Stimulated activated memory B cell treated with anti-CD40 and anti-IgM and Interleukin-4, amounts not matched to agents 10 μg/mL and 1 μg/mL and 100 μg/mL, for 72 hours (primary cell): ENCODE measurements at places on chromosomes 5 and 9.
A peak's percentile ranks its signal among the peaks of the same experiment; 100 is the strongest.

- ATAC-seq, result no peak
Observed at GRCh38 chr5:180323160-180323559, 30.0 kb downstream of the GFPT2 start.

- ATAC-seq, result no peak
Observed at GRCh38 chr9:86614871-86615849, 260.9 kb upstream of the TUT7 start.

DNA sequence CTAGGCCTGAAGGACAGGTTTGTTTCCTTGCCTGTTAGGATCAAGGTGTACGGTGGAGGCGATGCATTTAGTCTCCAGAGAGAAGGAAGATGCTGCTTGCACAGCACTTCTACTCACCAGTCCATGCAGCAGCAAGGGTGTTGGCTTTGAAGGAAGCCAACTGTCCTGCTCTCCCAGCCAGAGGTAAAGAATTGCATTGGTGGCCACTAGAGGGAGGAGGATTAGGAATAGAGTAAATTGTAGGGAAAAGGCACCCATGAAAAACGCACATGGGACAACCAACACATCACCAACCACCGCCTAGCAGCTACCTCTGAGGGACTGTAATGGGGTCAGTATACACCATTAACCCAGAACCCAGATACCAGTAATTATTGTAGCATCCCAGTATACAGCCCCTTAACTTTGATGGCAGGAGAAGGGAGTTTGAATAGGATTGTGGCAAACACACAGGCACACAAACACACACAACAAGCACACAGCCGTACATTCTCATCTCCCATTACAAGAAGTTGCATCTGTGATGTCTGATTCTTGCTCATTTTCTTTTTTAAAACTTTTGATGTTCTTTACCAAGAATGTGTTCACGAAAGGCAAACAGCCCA lies 267.7 kb downstream of the ADAMTS6 start:
- ATAC-seq, result no peak

DNA sequence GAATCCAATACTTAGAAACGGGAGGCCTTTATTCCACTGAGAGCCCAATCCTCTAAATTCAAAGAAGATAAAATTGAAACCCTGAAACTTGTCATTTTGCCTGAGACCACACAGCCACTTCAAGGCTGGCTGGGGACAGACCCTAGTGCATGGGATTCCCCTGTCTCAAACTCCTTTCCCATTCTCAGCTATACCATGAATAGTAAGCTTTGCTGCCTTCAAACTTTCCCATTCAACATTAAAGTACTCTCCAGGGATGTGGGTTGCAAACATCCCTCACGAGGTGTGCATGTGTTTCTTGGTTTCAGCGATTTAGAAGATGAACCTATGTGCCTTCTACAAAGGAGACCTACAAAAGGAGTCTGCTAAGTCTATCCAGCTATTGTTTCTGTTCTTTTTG lies 64.6 kb downstream of the GABRB2 start:
- ATAC-seq, result no peak

DNA sequence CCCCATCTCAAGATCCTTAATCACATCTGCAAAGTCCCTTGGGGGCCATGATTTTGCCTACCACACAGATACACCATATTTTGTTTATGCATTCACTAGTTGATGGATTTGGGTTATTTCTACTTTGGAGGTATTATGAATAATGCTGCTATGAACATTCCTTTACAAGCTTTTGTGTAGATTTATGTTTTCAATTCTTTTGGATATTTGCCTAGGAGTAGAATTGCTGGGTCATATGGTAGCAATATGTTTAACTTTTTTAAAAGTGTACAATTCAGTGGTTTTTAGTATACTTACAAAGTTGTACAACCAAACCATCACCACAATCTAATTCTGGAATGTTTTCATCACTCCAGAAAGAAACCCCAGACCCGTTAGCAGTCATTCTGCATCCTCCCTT lies 7.8 kb upstream of the ANP32B start:
- ATAC-seq, result no peak

DNA sequence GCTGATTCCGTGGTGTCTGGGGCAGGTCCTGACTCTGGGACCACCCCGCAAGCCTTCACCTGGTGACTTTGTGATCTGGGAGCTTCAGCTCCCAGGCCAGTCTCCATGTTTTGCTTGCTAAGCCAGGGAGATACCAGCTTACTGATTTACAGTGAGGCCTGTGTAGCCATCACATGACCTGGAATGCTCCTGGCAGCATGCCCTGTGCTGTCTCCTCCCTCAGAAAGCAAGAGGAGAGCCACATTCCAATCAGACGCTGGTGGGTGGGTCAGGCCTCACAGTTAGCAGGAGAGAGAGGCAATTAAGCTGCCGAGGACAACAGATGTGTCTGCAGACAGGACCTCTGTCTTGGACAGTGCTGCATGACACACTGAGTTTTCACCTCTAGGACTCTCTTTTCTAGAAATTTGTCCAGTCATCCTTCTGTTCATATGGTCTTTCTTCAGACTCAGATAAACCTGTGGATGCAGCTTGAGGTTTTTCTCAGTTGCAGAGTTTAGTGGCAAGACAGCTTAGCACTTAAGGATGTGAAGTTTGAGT lies 24.4 kb upstream of the GRPEL2 start:
- ATAC-seq, result no peak

DNA sequence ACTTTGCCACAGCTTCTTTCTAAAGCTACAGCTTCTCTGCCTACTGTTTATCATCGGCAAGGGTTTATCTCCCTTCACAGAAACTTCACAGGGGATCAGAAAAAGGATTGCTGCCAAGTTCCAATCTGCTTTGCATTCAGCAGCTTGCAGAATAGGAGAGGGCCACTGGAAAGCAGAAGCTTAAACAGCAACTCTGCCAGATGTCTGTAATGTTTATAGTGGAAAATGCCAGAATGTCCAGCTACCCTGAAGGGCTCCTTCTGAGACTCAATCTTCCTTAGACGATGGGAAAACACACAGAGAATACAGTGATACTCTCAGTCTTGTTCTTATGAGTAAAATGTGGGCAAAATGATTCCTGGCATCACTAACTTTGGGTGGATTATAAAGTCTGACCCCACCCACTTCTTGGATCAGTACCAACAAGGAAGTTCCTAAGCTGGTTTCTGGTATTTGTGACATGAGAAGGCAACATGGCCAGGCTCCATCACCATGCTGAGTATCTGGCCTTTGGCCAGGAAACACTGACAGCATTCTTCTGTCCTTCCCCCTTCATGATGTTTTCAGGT lies 19.0 kb downstream of the STOM start:
- ATAC-seq, result no peak

- ATAC-seq, result no peak
Observed at GRCh38 chr5:31285025-31285424, 91.5 kb downstream of the CDH6 start.

DNA sequence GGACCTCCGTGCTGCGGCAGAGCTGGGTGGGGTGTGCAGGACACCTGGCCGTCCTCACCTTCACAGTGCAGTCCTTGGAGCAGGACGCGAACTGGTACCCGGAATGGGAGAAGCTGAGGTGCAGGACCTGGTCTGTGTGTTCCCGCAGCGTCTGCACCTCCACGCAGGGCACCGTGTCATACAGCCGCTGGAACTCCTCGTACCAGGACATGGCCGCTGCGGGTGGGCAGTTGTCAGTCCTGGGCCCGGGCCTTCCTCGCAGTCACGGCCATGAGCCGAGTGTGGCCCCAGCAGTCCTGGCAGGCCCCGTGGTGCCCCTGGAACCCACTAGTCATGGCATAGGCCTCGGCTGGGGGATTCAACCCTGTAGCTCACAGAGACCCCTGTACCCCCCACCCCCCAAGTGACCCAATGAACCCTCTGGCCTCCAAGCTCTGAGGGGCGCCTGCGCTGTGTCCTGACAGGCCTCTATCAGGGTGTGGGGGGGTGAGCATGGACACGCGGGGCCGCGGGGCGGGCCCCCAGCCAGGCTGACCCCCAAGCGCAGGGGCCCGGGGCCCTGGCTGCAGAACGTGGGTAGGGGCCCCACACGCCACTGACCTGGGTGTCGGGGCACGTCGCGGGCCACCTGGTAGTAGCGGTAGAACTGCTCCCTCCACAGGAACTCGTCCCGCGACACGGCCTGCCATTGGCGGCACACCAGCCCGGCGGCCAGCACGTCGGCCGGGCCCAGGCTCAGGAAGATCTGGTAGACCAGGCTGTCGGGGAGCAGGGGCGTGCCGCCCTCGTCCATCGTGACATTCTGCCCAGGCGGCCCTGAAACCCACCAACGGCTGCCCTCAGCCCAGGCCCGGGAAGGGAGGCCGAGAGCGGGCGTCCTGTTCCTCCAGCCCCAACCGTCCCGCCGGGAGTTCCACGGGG lies 987 bp downstream of the FBXW5 start:
- peak; percentile 9 for ATAC-seq

DNA sequence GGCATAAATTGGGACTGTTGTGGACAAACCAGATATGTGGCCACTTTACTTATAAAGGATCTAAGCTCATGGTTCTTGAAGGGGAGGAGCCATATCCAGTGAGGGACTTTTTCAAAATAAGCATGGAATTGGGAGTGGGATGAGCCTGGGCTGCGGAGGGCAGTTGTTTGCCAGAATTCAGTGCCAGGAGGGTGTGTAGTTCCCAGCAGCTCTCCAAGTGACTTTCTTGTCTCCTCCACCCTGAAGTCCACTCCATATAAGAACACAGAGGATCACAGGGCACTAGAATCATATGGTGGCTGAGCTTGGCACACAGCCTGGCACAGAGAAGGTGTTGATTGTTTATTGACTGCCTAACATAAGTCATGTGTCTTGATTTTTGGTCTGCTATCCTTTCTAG lies 121.1 kb downstream of the CAVIN4 start:
- no peak for ATAC-seq

- ATAC-seq, result no peak
Observed at GRCh38 chr9:77954013-77954665, 77.5 kb downstream of the GNAQ start.

GRCh38 chr5:6705088-6705487 lies 8.1 kb upstream of the TENT4A start:
- ATAC-seq, result peak; percentile 91

GRCh38 chr5:72623323-72623722 lies 116.1 kb upstream of the ZNF366 start:
- no peak for ATAC-seq

DNA sequence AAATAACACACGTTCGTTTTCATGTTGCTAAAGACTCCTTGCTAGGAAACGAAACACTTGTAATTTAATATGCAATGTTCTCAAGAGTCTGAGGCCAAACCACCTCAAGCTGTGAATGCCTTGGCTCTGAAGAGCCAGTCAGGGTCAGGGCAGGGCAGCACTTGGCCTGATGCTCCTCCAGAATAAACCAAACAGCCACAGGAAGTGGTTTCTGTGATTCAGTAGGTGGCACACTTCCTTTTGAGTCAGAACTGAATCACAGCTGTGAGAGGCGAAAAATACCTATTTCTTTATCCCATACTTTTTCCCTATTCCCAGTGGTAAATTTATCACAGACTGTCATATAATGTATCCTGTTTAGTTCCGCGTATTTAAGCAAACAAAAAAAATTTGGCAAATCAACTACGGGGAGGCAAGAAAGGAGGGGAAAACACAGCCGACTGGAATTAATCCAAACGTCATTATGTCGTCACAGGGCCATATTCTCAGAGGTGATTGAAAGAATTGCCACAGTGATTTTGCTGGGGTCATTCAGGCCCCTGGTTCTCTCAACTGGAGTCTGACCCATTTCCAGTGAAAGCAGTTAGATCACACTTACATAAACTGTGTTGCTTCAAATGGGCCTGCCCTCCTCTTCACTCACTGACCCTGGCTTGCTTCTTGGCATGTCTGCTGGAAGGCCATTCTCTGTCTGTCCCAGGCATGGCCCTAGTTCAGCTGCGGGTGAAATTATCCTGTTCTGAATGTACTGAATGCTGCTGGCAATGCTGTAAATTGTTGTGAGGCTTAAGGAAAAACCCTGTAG lies 71.2 kb downstream of the ARRDC3 start:
- peak; percentile 96 for ATAC-seq

DNA sequence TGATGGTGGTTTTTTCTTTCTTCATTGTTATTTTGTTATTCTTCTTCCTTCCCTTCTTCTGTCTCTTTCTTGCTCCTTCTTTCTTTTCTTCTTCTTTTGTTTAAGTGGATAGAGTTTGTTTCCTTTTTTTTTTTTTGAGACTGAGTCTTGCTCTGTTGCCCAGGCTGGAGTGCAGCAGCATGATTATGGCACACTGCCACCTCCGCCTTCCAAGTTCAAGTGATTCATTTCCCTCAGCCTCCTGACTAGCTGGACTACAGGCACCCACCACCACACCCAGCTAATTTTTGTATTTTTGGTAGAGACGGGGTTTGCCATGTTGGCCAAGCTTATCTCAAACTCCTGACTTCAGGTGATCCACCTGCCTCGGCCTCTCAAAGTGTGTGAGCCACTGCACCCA lies 40.3 kb downstream of the JAK2 start:
- ATAC-seq, result no peak

DNA sequence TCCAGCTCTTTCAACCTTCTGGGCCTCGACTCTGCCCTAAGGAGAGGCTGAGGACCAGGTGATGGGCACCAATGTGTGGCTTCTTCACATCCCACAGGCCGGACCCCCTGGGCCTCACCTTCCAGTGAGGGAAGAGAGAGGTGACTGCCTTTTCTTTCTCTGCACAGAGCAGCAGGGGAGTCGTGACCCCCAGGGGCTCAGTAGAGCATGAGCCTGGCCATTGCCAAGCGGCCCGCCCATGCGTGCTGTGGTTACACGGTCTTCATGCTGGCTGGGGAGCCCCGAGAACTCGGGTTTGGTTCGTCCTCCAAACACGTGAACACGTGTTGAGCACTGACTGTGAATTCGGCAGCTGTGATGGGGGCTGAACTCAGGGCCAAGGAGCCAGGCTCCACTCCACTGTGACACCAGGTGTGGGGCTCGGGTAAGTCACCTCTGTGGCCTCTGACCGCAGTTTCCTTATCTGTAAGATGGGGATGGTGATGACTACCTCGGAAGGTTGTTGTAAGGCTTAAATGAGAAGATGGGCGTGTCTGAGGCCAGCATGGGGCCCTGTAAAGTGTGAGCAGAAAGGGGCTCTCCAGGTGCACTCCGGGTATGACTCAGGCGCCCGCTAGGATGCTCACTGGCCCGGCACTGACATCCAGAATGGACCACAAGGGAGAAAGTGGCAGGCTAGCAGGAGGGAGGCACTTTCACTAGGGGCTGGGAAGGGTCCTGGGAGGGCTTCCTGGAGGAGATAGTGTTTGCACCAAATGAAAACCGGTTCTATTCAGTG lies 13.4 kb upstream of the GRHPR start:
- peak; percentile 96 for ATAC-seq

DNA sequence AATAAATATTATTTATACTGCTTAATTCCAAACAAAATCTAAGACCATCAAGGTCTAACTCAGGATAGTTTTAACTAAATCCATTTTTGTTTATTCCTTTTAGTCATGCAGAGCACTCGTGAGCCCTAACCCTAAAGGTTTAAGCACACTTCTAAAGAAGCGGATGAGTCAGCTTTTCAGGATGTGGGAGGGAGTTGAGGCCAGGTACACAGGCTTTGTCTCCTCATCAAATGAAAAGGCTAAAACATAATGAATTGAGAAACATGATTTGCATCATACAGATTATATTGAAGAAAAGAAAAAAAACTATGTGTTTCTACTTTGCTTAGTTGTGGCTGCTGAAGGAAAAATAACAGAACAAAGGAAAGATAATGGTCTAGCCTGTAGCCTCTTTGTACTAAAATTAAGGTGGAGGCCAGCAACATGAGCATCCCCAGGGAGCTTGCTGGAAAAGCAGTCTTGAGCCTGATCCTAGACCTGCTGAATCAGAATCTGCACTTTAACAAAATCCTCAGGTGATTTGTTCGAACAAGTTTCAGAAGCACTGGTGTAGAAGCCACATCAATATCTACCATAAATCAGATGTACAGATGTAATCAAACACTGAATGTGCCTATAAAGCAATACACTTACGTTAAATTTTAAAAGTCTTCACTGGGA lies 21.1 kb upstream of the ISCA1 start:
- peak; percentile 54 for ATAC-seq
